ENCODE measurements at places on chromosomes 2 and 18. TPM values are rescaled to one million over a fixed set of nuclear protein-coding genes. Genes with fewer than 3 reads are reported as not detected.

LIPG gene
- total RNA-seq, result 0.79 TPM

NRBP1 gene
- total RNA-seq, result 74.4 TPM

ANKRD30B gene
- not detected for total RNA-seq

SPATA3 gene
- 1.3 TPM for total RNA-seq

COQ10B gene
- 13.3 TPM for total RNA-seq
